ENCODE measurements at places on chromosomes 1 and 21.
A peak's percentile ranks its signal among the peaks of the same experiment; 100 is the strongest.

GRCh38 chr1:198600906-198601305 lies 37.9 kb upstream of the PTPRC start:
- DNase-seq, result no peak

- no peak for DNase-seq
These were observed 109.9 kb upstream of the IFFO2 start for GRCh38 chr1:19066248-19066873.

- no peak for DNase-seq
These were observed 561 bp downstream of the SLC26A9 start for GRCh38 chr1:205942631-205943159.

GRCh38 chr1:56437959-56438358 lies 141.4 kb downstream of the PLPP3 start:
- no peak for DNase-seq

DNA sequence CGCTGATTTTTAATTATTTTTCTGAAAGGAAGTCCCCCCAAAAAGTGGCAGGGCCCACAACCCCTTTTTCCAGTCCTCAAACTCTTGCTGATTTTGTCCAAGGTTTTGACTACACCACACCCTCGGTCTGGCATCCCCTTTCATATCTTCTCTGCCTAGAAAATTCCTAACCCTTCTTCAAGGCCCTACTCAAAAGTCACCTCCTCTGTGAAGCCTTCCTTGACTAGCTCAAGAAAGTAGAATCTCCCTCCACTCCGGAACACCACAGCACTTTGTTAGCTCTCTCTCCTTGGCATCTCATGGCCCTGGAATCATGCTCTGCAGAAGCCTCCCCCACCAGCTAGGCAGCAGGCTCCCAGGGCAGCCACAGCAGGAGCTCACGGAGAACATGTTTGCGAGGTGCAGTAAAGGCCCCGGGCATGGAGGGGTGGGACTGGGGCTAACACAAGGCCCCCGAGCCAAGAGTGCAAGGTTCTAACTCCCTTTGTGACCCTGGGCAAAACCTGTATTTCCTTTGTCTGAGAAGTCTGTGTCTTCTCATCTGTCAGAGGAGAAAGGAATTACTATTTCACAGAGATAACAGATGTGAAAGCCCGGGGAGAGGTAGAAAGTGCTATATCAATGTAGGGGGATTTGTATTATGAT lies 17.7 kb upstream of the S100A7 start:
- no peak for DNase-seq

DNA sequence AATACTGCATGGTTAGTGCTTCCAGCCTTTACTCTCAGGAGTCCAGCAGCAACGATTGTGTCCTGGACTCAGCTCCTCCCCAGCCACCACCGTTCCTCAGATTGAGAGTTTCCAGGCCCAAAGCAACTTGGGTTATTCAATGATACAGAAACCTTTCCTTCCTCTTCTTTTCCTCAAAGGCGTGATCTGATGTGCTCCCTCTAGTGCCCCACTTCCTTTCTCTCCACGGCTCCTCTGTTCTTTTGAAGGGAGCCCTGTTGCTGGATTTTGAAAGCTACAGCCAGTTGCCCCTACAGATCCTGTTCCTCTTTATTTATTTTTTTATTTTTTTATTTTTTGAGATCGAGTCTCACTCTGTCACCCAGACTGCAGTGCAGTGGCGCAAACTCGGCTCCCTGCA lies 14.1 kb downstream of the CRP start:
- DNase-seq, result no peak

GRCh38 chr1:38615680-38616079 lies 243.9 kb downstream of the RRAGC start:
- DNase-seq, result no peak

DNA sequence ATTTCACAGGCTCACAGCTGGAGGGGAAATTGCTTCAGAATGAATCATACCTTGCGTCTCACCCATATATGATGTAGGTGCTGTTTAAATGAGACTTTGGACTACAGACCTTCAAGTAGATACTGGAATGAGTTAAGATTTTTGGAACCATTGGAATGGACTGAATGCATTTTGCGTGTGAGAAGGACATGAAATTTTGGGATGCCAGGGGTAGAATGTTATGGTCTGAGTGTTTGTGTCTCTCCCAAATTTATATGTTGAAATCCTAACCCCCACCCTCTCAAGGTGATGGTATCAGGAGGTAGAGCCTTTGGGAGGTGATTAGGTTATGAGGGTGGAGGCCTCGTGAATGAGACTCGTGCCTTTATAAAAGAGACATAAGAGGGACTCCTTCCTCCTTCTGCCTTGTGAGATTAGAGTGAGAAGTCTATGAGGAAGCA lies 41.4 kb downstream of the KCNK1 start:
- DNase-seq, result no peak

GRCh38 chr21:44349847-44350772 lies 3.3 kb upstream of the TRPM2 start:
- DNase-seq, result no peak

DNA sequence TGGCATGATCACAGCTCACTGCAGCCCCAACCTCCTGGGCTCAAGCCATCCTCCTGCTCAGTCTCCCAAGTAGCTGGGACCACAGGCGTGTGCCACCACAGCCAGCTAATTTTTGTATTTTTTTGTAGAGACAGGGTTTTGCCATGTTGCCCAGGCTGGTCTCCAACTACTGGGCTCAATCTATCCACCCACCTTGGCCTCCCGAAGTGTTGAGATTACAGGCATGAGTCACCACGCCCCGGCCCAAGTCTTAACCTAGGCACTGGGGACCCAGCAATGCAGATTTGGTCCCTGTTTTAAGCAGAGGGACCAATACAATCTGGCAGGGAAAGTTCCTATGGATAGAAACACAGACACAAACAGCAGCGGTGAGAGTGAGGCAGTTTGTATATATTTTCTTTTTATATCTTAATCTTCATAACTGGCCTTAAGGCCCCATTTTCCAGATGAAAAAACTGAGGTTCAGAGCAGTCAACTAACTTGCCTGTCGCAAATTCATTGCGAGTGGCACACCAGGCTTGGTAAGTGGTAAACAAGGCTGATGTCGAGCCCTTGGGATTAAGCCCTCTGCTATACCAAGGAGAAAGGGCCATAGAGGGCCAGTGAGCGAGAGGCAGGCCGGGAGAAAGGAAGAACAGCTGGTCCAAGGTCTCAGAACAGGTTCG lies 77.8 kb upstream of the TINAGL1 start:
- no peak for DNase-seq

GRCh38 chr1:244952940-244953339 lies 88.6 kb upstream of the HNRNPU start:
- peak; percentile 56 for DNase-seq

GRCh38 chr1:76379506-76379905 lies 305.0 kb downstream of the ST6GALNAC3 start:
- no peak for DNase-seq

- DNase-seq, result no peak
These were observed 690.4 kb downstream of the USP25 start for GRCh38 chr21:16420031-16420724.

DNA sequence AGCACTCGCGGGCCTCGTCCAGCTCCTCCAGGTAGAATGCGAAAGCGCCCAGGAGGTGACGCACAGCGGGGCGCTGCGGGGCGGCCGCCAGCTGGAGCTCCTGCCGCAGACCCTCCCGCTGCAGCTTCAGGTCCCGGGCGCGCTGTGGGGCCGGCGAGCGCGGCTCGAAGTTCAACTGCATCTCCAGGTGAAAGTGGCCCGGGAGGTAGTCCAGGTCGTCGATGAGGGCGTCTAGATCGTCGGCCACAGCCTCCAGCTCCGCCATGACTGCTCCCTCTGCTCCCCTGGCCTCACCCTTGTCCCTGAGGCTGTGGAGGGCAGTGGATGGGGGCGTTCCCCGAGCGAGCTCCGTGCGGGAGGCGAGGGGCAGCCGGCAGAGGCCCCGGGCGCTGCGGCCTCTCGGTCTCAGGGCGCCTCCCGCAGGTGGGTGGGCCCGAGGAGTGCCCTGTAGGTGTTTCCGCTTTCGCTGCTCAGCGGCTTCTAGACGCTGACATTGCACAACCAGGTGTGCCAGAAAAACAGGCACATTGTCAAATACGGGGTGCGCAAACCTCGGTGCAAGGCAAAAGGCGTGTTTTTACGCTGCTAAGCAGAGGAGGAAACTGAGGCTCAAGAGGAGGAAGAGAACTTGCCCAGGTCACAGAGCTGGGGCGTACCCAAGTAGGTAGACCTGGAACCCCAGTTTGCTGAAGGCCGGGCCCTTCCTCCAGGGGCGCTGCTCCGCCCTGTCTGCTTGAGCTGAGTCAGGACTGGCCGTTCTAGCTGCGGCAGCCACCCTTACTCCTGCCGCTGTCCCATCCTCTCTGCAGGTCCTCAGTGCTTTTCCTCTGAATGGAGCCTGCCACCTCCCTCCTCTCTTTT lies at the start of gene TTC22:
Gene TTC22, minus strand, starts transcription at position 425 of the 861 bp plus-strand sequence. Its CDS starts 160 bp downstream, at position 265.
- DNase-seq, result peak; percentile 89

GRCh38 chr1:8674912-8675311 lies 142.5 kb downstream of the RERE start:
- DNase-seq, result no peak

- DNase-seq, result no peak
These were observed 7.1 kb downstream of the BECN2 start for GRCh38 chr1:241964550-241965282.

DNA sequence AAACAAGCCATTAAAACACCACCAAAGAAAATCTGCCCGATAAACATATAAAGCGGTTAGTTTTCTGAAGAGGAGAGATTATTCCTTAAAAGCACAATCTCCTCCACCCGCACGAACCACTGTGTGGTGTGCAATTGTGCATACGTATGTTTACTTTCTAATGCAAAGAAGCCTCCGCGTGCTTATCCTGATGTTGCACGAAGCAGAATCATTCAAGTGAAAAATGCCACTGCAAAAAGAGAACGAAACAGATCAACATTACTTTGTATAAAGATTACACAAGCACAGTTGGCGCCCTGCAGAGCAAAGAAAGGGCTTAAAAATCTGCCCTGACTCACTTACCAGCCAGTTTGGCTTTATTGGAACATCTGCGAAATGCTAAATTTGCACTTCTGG lies 166.8 kb downstream of the ZNF281 start:
- DNase-seq, result no peak

DNA sequence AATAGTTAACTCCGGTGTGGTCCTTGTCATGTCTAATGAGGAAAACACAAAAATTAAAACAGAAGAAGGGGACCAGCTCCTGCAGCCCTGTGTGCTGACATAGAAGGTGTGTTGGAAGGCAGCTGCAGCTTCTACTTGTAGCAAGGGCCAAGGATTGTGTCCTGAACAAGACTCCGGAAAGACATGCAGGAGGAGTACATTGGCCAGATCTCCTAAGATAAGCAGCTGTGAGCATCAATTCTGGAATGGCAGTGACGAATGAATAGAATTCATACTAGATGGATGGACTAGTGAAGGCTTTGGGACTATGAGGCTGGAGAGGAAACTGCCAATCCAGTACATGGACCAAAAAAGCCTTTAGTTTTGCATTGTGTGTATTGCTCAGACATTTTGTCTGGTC lies 19.3 kb downstream of the RPS6KA1 start:
- DNase-seq, result no peak

- DNase-seq, result no peak
These were observed 10.5 kb upstream of the SPRR4 start for GRCh38 chr1:152959801-152960451.

DNA sequence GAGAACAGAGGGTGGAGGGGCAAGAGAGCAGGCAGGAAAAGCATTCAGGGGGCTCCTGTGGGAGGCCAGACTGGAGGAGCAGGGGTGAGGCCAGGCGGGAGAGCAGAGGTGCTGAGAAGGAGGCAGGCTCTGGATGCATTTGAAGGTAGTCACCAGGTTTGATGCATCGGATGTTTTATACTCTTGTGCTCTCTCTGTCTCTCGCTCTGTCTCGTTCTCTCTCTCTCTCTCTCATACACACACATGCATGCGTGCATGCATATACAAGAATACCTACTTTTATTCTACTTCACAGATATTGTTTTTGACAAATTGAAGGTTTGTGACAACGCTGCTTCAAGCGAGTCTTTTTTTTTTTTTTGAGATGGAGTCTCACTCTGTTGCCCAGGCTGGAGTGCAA lies 15.0 kb upstream of the ITPKB start:
- DNase-seq, result no peak

- no peak for DNase-seq
These were observed 94.1 kb downstream of the PCBP3 start for GRCh38 chr21:45737485-45738166.

GRCh38 chr1:159786465-159786864 lies 5.7 kb downstream of the DUSP23 start:
- DNase-seq, result no peak

DNA sequence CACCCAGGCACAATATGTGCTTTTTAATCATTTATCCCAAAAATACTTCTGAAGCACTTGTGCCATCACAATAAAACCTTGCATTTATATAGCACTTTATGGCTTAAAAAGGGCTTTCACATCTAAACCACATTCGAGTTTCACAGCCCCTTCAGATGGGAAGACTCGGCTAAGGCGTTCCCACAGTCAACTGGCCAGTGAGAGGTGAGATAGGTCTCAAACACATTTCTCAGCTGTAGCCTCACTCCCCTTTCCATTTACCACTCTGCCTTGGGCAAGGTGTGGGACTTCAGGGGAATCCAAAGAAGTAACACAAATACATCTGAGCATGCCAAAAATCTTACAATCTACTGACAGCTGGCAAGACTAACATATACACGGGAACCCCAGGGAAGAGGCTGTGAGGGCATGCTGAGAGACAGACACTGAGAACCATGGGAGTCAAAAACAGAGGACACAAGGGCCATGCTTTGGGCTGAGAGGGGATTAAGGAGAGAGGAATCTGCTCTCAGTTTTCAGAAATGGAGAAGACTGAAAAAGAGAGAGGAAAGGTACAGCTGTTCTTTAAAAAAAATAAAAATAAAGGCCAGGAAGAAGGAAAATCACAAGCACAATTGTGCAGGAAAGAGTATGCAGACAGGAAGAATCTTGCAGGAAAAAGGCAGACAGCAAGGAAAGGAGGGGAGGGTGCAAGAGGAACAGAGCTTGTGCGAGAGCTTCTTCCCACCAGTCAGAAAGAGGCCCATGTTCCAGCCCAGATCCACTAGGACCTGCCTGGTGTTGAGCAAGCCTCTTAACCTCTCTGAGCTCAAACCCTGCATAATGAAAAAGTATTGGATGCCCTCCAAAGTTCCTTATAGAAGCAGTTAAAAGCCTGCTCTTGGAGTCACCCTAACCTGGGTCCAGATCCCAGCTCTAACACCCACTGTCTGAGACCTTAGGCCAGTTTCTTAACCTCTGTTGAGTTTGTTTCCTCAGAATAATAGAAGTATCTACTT lies 73.5 kb downstream of the JAK1 start:
- peak; percentile 33 for DNase-seq

GRCh38 chr1:27992276-27992675 lies 32.5 kb downstream of the XKR8 start:
- DNase-seq, result no peak

Data from GM20000 (cell line).